Cortex of kidney (tissue), 1 donor: ENCODE measurements at places on chromosomes 16 and 17.

DNA sequence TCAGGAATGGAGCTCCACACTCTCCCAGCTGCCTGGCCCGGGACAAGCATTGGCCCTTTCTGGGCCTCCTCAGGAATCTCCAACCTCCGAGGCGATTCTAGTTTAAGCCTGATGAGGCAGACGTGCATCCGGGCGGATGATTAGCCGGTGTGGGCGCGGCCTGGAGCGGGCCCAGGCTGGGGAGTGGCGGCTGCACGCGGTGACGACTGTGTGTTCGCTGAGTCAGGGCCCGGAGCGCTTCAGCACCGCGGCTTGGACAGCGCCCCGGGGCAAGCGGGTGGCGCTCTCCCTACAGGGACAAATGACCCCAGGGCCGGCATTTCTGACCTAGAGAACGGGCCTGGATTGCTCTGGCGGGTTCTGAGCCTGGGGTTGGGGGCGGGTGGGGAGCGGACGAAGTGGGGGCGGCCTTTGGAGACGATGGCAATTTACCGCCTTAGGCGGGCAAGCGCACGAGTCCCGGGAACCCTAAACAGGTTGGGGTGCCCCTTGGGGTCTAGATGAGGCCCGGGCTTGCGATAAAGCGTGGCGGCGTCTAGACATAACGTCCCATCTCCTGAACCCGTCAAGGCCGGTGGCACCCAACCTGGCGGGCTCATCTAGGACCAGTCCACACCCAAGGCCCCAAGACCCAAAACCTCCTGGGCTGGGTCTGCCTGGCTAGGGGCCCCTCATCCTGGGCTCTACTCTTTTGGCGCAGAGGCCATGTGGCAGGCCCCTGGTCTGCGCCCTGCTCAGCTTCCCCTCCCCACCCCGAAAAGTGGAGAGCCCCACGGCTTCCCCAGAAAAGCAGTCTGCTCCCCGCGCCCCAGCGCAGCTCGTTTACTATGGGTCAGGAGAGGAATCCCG, 22.3 kb upstream of the ZNHIT3 start:
- no peak for DNase-seq

- DNase-seq: no peak
These were observed 9.7 kb upstream of the ARL2BP start for GRCh38 chr16:57235128-57236021.

DNA sequence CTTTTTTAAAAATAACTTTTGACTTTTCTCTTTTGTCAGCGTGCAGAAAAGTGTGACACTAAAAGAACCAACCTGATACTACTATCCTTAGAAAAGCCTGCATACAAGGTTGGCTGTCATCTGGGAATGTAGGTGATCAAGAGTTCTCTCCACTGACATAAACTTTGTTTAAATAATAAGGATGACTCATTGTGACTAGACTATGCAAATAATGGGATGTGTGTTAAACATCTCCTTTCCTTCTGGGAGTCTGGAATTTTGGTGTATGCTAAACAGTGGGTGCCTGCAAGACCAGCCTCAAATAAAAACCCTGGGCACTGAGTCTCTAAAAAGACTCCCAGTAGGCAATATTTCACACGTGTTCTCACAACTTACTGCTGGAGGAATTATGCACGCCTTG, 373.4 kb downstream of the CNTNAP4 start:
- no peak for DNase-seq

- DNase-seq: no peak
These were observed 172.2 kb downstream of the SEC14L1 start for GRCh38 chr17:77312786-77313599.

GRCh38 chr17:17787568-17787967, 49.2 kb downstream of the SREBF1 start:
- DNase-seq: no peak

GRCh38 chr16:70649300-70649699, 2.9 kb downstream of the IL34 start:
- no peak for DNase-seq

DNA sequence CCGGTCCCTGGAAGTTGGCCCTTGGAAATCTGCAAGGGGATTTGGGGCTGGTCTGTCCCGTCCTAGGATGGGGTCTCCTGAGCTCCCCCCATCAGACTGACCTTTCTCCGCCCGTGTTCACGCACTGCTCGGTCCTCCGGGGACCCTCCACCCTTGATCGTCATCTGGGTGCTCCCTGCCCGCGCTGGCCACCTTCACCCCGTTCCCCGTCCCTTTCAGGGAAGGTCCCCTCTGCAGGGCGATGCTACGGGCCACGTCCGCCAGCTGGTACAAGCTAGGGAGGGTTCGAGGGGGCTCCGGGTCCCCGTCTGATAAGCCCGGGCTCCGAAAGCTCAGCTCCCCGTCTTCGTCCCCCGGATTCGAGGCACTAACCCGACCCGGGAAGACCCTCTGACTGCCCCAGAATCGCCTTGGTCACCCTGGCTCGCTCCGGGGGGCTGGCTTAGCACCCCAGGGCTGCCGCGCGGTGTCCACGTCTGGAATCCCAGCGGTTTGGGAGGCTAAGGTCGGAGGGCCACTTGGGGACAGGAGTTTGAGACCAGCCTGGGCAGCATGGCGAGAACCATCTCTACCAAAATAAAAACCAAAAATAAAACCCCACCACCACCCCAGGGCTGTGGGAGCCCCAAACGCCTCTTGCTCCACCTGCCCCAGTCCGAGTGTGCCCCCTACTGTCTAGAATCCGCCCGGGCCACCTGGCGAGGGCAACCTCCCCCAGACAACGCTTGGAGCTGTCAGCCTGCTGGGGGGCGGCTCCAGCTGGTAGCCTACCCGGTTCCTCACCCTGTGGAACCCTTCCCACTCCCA, 1.1 kb upstream of the SLC43A2 start:
- DNase-seq: no peak

- DNase-seq: no peak
These were observed 22.2 kb upstream of the C17orf113 start for GRCh38 chr17:42072323-42073187.

DNA sequence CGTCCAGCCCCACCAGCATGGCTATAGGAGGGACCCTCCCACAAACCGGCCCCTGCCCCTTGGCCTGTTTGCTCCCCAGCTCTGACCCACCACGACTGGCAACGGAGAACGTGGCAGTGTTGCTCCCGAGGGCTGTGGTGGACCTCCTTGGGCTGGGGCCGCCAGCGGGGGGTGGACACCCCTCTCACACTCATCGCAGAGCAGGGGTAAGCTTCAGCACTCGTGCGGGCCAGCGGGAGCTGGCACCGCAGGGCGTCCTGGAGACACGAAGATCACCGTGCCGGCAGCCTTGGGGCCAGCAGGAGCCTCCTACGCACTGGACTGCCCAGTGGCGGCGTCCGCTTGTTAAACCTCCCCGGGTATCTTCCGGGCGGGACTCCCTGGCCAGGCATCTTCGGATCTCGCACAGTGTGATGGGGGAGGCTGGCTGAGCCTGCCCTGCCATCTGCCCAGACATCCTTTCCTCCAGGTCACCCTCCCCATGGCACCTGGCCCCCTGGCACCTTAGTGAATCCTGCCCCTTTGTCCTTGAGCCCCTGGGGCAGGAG, 53.5 kb downstream of the ABR start:
- DNase-seq: no peak

- DNase-seq: no peak
These were observed 8.5 kb upstream of the RAI1 start for GRCh38 chr17:17672453-17673368.

GRCh38 chr16:79082970-79083369, 517.6 kb downstream of the MAF start:
- no peak for DNase-seq

GRCh38 chr17:17966399-17966798, 5.8 kb downstream of the TOM1L2 start:
- DNase-seq: no peak

DNA sequence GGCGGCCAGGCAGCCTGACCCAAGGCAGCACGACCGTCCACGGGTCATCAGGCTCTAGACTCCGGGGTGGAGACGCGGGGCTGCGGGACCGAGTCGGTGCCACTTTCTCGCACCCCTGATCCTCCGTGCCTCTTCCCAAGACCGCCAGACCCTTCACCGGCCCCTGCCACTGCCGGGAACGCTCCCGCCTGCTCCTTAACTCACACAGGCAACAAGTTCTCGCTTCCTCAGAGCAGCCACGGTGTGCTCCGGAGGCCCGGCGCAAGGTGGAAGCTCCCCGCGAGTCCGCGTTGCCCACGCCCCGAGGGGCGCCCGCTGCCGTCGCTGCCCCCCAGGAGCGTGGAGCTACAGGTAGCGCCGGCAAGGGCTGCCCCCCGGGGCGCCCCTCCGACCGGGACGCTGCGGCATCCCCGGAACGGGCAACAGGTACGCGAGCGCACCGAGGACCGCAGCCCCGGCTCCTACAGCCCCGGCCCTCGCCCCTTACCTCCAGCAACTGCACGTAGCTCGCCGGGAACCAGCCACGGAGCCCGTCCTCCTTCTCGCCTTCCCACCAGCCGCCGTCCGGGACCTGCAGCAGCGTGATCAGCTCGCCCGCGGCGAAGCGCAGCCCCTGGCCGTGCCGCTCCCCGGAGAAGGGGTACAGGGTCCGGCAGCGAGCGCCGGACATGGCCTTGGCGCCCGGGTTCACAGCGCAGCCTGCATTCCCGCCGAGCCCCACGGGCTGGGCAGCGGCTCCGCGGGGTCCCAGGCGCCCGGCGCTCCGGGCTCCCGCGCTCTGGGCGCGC, 491 bp downstream of the GAS7 start:
- DNase-seq: no peak

DNA sequence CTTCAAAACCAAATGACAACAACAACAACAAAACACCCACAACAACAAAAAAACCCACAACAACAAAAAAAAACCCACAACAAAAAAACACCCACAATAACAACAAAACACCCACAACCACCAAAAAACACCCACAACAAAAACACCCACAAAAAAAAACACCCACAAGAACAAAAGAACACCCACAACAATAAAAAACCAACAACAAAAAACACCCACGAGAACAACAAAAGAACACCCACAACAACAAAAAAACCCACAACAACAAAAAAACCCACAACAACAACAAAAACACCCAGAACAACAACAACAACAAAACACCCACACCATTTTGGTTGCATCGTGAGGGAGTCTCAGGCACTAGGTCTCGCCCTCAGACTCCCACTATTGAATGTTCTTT, 117.8 kb downstream of the C16orf95 start:
- no peak for DNase-seq

DNA sequence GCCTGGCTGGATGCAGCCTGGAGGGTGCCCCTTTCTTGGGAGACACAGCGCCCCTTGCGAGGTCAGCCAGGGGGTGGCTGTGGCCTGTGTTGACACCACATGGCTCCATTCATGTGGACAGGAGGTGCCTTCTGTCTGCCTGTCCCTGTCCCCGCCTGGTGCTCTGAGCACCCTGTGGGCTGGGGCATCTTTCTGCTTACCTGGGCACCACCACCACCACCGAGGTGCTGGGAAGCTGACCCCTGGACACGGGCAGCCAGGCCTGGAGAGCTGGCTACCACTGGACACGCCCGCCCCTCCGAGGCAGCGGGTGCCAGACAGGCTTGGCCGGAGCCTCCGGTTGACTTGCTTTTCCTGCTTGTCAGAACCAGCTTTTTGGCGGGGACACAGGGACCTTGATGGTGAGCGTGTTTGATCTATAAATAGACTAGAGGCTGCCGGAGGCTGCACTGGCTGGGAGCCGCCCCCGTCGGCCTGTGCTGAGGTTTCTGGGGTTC, 121.3 kb upstream of the GSE1 start:
- DNase-seq: no peak

DNA sequence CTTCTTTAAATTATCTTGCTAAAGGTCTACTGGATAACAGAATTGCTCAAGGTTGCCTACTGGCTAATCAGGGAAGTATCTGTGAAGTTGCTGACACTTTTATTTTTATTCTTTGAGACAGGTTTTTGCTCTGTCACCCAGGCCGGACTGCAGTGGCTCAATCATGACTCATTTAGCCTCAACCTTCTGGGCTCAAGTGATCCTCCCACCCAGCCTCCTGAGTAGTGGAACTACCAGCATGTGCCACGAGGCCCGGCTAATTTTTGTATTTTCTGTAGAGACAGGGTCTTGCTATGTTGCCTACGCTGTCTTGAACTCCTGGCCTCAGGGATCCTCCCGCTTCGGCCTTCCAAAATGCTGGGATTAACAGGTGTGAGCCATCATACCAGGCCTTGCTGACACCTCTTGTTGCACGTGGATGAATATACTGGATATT, 43.1 kb downstream of the GLG1 start:
- no peak for DNase-seq
